ENCODE measurements at places on chromosomes 3 and 15.

DNA sequence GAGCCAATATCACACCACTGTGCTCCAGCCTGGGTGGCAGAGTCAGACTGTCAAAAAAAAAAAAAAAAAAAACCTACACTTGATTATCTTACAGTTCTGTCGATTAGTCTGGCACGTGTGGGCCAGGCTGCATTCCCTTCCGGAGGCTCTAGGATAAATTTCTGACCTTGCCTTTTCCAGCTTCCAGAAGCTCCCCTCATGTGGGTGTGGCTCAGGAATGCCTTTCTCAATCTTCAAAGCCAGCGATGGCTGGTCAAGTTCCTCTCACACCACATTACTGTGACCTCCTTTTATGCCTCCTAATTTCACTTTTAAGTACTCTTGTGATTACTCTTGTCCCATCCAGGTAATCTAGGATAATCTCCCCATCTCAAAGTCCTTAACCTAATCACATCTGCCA is 58.2 kb upstream of the DUT start:
- no peak for DNase-seq

- DNase-seq, result no peak
Measured at GRCh38 chr3:119302697-119303551, 8.7 kb downstream of the ARHGAP31 start.

- no peak for DNase-seq
Measured at GRCh38 chr3:66692766-66693150, 191.9 kb upstream of the LRIG1 start.

DNA sequence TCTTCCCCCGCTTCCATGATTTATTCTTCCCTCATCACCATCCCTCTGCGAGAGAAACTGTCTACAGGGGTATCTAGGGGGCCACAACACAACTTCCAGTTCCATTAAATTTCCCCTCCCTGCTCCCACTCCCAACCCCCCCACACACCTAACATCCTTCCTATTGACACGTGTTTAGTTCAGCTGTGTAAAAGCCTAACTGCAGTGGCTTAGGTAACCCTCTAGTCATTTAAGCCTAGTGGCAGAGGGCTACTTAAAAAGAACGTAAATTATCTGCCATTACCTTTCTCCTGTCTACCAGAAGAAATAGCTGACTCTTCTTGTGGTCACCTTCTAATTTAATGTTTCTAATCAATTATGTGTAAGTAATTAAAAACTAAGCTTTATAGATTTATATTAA is 56.3 kb downstream of the ZNF148 start:
- DNase-seq, result no peak

- no peak for DNase-seq
Measured at GRCh38 chr3:16820485-16820884, 64.3 kb upstream of the PLCL2 start.

- no peak for DNase-seq
Measured at GRCh38 chr3:24426896-24427295, 67.8 kb downstream of the THRB start.

Measured in T1000 (cell line).